ENCODE measurements at places on chromosomes 11 and 22.

DNA sequence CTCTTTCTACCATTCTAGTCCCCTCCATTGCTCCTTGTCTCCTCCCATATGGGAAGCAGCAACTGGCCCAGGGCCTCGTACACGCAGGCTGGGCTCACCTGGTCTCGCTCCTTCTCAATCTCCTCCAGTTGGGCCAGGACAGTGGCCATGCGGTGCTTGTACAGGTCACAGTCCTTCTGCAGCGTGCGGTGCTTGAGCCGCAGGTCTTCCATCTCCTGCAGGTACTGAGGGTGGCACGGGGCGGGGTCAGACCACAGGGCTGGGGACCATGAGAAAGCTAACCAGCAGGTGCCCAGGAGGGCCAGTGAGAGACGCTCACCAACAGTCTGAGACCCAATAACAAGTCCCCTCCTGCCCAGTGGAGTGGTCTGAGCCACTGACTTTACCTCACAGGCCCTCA is 11.5 kb downstream of the CARD10 start:
- DNase-seq, result no peak

GRCh38 chr11:75562836-75563484 is 907 bp downstream of the SERPINH1 start:
- peak; percentile 92 for DNase-seq

GRCh38 chr11:17921659-17922415 is 91.0 kb downstream of the SERGEF start:
- peak; percentile 71 for DNase-seq

DNA sequence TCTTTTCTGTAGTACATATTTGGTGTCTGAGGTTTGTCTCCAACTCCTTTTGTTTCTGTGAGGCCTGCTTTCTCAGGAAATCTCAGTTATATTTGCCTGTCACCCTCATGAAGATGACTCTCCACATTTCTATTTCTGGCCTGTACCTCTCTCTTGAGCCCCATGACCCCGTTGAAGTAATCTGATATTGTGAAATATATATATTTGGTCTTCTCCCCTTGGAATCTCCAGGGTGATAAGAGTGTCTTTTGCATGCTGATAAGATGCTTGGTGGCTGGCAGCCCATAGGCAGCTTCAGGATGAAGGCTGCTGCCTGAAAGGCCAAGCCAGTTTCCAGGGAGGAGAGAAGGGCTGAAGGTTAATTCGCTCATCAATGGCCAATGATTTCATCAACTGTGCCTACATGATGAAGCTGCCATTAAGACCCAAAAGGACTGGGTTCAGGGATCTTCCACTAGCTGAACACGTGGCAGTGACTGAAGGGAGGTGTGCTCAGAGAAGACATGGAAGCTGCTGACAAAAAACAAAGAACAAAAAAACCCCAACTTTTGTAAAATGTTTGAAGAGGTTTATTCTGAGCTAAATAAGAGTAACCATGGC is 67.4 kb downstream of the MICAL2 start:
- no peak for DNase-seq

- no peak for DNase-seq
Measured at GRCh38 chr11:2954263-2954662, 25.0 kb upstream of the PHLDA2 start.

DNA sequence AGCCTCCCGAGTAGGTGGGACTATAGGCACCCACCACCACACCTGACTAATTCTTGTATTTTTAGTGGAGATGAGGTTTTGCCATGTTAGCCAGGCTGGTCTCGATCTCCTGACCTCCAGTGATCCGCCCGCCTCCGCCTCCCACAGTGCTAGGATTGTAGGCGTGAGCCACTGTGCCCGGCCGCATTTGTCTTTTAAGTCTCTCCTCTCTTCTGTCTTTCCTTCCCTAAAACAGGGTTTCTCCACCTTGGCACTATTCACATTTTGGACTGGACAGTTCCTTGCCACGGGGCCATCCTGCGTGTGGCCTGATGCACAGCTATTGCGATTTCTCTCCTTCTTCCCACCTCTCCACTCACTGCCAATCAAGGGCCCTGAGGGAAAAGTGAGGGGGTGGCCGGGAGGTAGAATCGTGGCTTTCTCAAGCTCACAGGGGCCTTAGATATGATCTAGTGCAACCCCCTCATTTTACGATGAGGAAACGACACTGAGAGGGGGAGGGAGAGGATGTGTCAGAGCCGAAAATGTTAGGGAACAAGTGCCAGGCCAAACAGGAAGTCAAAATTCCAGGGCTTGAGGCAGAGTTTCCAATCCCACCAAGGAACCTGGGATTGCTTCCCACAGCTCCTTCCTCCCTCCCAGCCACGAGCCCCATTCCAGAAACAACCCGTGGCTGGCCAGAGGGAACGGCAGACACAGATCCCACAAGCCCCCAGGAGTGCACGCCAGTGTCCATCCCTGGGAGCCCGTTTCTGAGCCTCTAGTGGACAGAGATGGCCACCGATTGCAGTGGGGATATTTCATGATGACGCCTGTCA is 21.2 kb downstream of the SCGB1A1 start:
- no peak for DNase-seq

DNA sequence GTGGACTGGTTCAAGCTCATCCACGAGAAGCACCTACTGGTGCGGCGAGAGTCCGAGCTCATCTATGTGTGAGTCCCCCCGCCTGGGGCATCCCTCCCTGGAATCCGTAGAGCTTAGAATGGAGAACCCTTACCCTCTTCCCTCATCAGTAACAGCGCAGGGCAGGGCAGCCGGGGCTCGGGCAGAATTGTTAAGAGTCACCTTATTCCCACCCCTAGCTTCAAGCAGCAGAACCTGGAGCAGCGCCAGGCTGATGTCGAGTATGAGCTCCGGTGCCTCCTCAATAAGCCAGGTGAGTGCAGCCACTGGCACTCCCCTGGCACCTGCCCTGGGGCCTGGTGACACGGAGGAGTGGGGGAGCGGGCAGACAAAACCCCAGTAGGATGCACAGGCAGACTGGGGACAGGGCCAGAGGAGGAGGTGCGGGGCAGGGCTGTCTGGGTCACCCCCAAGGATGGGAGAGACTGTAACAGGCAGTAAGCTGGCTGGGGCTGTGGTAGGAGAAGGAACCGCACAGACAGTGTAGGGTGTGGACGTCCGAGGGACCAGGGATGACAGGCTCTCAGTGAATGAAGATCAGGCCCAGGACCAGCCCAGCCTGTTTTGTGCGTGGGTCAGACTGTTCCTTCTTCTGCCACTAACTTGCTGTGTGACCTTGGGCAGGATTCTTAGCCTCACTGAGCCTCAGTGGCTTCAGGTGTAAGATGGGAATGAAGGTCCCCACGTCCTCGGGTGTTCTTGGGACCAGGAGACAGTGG is 20.4 kb downstream of the C22orf23 start:
- DNase-seq, result no peak

- no peak for DNase-seq
Measured at GRCh38 chr11:45669146-45669545, 3.7 kb upstream of the CHST1 start.

- no peak for DNase-seq
Measured at GRCh38 chr11:17383461-17383860, 5.0 kb downstream of the KCNJ11 start.

DNA sequence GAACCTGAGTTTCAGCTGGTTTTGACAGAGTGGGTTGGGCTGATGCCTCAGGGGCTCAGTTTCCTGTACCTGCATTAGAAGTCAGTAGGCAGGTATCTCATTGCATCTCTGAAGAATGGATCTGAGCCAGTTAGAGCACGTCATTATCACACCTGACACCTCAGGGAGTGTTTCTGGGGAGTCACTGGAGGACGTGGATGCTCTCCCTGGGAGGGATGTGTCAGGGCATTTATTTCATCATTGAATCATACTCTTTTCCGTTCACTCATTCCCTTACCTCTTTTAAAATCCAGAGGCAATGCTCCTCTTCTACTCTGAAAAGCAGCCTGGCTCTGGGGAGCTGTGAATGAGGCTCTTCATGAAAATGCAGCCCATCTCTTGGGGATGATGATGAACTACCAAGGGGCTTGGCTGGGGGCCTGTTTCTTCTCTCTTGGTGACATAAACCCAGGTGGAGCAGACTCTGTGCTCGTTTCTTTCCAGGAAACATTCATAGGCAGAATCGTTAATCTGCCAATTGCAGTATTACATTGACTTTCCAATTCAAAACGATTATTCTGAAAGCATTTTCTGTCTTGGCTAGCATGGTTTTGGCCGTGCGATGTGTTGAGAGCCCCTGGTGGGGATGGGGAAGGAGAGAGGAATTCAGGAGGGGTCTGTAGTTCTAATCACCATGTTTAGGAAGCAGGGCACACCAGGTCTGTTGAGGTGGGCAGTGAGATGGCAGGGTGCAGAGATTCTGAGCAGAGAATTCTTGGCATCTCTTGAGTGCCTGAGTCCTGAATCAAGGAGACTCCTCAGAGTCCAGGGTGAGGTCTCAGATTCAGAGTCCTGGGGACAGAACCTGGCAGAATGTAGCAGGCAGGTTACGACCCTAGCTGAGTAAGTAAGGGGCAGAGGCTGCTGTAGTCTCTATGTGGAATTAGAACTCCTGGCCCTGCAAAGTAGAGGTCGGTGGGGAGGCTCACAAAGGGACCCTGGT is 12.6 kb downstream of the PARVA start:
- no peak for DNase-seq

DNA sequence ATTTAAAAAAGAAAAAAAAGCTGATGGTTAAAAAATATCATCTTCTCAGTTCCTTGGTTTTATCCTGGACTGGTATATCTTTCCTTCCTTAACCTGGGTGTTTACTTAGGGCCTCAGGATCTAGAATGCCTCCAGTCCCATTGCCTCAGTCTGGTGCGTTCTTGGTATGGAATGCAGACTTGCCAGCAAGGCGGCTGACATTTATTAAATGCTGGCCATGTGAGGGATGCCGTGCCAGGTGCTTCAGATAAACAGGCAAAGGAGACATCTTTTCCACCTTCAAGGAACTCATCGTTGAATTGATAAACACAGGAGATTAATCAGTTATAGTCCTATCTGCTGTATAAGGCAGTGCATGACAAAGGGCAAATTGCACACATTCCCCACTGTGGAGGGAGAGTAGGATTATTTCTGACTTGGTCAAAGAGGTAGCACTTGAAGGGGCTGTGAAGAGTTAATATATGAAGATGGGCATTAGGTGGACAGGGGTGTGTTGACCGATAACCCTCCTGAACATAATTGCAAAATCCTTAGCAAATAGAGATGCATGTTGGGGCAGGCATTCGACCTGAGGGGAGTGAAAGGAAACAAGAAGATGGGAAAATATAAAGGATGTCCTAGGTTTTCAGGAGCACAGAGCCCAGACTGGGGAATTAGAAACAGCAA is 54.4 kb downstream of the ALX4 start:
- no peak for DNase-seq

DNA sequence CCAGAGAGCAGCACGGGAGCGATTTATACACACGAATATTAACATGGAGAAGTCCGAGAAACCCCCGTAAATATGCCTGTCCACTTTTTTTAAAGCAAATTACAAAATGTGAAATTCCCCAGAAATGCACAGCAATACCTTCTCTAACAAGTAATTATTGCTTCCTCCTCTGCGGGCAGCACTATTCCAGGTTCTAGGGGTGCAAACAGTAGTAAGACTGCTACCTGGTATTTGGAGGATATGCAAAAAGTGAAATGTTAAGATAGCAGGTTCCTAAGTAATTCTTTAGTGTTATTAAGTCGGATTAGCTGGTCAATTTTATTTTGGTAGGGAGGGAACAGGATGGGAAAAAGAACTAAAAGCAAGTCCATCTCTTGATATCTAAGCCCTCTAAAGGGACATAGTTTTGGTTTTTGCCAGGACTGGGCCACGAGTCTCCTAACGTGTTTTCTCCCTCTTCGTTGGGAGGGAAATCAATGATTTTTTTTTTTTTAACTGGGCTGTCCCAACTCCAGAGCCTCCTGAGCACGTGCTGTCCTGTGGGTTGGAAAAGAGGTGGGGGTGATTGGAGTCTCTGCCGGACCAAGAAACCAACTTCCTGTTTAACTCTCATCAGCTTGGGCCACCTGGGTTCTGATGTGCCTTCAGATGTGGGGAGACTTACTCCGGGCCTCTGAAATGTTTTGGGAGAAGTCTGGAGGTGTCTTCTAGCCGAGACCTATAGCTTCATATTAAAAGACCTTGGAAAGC is 1.7 kb upstream of the XBP1 start:
- DNase-seq, result no peak

DNA sequence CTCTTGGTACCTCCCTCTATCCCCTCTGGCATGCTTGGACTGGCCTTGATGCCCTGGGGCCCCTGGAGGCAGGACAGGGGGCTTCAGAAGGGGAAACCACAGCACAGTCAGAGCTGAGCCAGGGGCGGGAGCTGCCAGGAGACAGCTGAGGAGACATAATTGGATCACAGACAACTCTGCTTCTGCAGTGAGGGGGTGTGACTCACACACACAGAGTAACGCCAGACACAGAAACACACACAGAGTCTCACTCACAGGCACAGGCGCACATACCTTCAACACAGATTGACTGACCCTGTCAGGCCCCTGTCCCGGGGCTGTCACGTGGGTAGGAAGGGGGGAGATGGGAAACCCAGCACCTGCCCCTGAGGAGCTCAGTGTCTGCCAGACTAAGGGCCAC is 20.6 kb downstream of the STARD10 start:
- DNase-seq, result peak; percentile 73

- no peak for DNase-seq
Measured at GRCh38 chr11:65571420-65571819, 918 bp upstream of the FAM89B start.

GRCh38 chr11:130915603-130916237 is 559 bp downstream of the SNX19 start:
- no peak for DNase-seq

DNA sequence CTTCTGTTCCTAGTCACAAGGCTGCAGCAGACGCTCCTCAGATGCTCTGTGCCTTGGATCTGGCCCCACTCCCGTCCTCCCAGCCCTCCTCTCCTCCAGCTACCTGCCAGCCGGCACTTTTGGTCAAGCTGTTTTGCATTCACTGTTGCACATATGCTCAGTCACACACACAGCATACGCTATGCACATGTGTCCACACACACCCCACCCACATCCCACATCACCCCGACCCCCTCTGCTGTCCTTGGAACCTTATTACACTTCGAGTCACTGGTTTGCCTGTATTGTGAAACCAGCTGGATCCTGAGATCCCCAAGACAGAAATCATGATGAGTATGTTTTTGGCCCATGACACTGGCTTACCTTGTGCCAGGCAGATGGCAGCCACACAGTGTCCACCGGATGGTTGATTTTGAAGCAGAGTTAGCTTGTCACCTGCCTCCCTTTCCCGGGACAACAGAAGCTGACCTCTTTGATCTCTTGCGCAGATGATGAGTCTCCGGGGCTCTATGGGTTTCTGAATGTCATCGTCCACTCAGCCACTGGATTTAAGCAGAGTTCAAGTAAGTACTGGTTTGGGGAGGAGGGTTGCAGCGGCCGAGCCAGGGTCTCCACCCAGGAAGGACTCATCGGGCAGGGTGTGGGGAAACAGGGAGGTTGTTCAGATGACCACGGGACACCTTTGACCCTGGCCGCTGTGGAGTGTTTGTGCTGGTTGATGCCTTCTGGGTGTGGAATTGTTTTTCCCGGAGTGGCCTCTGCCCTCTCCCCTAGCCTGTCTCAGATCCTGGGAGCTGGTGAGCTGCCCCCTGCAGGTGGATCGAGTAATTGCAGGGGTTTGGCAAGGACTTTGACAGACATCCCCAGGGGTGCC is 109.8 kb downstream of the BCR start:
- DNase-seq, result peak; percentile 63

GRCh38 chr22:40383905-40384304 is 13.5 kb downstream of the SGSM3 start:
- DNase-seq, result no peak

Data from A673 (cell line).